ENCODE measurements at places on chromosomes 1 and 21.

GRCh38 chr1:2192031-2192995, 2.3 kb downstream of the FAAP20 start:
- no peak for DNase-seq

DNA sequence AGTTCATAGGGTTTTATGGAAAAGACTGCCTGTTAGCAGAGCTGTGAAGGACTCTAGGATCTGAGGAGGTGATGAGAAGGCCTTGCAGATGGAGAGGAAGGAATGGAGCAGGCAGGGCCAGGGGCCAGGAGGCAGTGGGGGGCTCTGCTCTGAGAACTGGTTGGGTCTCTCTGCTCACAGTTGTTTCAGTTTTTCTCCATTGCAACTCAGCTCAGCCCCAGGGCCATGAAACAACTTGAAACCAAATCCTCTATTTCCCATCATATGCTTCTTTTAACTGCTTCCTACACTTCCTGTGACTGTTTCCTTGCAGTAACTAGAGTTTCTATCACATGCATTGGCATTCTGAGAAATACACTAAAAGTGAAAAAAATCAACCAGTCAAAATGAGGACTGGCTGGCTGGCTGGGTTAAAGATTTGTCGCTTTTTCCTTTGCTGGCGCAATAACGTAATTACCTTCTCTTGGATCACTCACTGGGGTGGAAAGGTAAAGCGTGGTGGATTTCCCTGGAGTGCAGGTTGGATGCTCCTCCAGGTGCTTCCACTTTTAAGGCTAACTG, 172.0 kb downstream of the CDC7 start:
- DNase-seq = no peak

- DNase-seq = no peak
Observed at GRCh38 chr1:30316056-30316455, 407.3 kb downstream of the MATN1 start.

GRCh38 chr1:225319871-225320270, 108.0 kb downstream of the LBR start:
- DNase-seq = no peak

DNA sequence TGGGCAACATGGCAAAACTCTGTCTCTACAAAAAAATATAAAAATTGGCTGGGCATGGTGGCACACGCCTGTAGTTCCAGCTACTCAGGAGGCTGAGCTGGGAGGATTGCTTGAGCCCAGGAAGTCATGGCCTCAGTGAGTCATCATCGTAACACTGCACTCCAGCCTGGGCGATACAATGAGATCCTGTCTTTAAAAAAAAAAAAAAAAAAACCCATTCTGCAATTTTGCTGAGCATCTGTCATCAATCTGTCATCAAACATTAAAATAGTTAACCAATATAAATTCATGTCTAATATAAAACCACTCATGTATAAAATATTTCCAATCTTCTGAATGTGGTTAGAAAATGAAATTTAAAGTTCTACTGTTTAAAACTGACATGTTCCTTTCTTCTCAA, 56.9 kb downstream of the LPAR3 start:
- no peak for DNase-seq

DNA sequence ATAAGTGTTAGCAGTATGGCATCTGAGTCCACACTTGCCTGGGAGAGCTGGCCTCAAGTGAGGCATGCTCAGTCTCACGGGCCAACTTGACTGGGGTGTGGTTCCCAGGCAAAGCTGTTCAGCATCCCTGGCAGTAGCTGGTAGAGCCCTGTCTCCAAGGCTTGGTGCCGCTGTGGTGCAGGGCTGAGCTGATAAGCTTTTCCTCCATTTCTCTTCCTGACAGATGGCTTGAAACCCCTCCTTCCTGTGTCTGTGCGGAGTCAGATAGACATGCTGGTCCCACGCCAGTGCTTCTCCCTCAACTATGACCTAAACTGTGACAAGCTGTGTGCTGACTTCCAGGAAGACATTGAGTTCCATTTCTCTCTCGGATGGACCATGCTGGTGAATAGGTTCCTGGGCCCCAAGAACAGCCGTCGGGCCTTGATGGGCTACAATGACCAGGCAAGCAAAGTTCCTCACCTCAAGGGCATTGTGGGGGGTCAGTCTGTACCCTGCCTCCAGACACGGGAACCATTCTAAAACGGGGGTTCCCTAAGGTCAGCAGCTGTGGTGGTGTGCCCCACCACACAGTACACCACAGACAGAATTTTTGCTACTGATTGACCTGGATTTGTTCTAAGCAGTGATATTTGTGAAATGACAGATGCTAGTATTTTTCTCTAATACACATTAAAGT, 13.7 kb upstream of the MIIP start:
- DNase-seq = no peak

DNA sequence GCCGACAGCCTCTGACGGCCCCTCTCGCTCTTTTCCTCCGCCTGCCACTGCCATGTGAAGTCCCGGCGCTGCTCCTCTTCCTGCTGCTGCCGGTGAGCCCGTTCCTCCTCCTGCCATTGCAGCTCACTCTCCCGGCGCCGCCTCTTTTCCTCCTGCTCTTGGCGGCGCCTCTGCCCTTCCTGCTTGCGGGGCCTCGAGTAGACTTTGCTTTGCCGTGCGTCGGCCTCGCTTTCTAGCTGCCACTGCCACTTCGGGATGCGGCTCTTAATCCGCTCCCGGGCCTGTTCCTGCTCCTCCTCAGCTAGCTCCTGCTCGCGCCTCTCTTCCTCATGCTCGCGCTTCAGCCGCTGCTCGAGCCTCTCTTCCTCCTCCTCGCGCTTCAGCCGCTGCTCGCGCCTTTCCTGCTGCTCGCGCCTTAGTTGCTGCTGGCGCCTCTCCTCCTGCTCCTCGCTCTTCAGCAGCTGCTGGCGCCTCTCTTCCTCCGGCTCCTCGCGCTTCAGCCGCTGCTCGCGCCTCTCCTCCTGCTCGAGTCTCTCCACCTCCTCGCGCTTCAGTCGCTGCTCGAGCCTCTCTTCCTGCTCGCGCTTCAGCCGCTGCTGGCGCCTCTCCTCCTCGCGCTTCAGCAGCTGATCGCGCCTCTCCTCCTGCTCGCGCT, 4.3 kb downstream of the TCHH start:
- DNase-seq = no peak

DNA sequence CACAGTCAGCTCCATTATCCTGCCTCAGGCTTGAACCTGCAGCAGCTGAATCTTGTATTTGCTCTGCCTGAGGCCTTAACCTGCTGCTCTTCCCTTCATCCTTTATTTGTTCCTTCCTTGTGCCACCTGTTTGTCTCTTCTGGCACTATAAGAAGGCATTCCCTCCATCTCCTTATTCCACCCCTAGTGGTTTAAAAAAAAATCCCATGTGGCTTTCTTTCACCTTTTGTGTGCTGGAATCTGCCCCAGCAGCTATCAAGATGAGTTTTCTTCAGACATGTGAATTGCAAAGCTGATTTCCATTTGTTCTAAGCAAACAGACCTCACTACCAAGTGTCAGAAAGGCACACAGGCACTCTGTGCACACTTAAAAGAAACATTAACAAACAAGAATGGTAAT, 294.6 kb downstream of the TTLL7 start:
- DNase-seq = no peak

- peak; percentile 89 for DNase-seq
Observed at GRCh38 chr1:38873027-38873969, at the start of gene MYCBP. Gene MYCBP (minus strand): TSS chr1:38873348. CDS start chr1:38873305, 43 bp downstream.

GRCh38 chr1:245704765-245705164, 550.0 kb downstream of the KIF26B start:
- DNase-seq = no peak

Data from cerebellar nuclear complex (tissue), 1 donor.